H9 (cell line): ENCODE measurements at places on chromosomes 5 and 9. TPM values are rescaled to one million over a fixed set of nuclear protein-coding genes. Genes with fewer than 3 reads are reported as not detected.

DNA sequence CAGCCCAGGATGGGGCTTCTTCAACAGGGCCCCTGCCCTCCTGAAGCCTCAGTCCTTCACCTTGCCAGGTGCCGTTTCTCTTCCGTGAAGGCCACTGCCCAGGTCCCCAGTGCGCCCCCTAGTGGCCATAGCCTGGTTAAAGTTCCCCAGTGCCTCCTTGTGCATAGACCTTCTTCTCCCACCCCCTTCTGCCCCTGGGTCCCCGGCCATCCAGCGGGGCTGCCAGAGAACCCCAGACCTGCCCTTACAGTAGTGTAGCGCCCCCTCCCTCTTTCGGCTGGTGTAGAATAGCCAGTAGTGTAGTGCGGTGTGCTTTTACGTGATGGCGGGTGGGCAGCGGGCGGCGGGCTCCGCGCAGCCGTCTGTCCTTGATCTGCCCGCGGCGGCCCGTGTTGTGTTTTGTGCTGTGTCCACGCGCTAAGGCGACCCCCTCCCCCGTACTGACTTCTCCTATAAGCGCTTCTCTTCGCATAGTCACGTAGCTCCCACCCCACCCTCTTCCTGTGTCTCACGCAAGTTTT lies 23.6 kb downstream of the PCDHGC5 start:
- DNase-seq = peak; percentile 97

DNA sequence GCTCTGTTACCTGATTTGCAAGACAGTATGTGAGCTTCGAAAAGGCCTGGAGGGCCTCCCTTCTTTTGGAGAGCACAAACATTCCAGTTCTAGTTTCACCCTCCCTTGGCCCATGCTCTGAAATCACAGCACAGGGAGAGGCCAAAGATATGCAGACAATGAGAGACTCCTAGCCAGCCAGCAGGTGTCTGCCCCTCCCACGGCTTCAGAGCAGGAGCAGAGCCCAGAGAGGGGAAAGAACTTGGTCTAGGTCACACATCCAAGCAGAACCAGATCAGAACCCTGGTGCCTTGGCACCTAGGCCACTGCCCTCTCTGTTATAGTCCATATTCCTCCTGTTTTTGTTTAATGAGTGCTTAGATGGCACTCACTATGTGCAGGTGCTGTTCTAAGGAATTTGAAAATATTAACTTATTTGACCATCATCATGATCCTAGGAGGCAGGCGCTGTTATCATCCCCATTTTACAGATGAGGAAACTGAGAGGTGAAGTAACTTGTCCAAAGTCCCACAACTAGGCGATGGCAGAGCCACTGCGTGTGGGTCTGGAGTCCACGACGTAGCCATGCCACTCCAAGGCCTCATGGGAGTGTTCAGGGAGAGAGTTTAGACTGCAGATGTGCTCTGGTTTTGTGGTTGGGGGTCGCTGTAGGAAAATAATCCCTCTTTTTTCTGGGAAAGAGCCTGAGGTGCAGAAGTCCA lies 27.2 kb downstream of the TMOD1 start:
- peak; percentile 76 for DNase-seq

DNA sequence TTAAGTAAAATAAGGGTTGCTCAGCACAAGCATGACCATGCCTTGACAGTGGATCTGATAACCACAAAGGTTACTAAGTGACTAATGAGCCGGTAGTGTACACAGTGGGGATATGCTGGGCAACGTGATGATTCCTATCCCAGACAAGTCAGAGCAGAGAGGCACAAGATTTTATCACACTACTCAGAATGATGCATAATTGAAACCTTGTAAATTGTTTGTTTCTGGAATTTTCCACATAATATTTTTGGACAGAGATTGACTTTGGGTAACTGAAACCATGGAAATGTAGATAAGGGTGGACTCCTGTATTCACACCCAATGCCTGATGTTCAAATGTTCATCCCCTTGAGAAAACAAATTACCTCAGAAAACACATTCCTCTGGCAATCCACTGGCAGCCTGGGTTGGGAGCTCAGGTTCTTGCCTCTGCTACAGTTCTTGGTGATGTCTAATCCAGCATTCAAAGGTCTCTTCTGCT lies 16.2 kb upstream of the ERAP1 start:
- DNase-seq = no peak

GRCh38 chr5:85017261-85017660 lies 632.6 kb upstream of the EDIL3 start:
- DNase-seq = no peak

DNA sequence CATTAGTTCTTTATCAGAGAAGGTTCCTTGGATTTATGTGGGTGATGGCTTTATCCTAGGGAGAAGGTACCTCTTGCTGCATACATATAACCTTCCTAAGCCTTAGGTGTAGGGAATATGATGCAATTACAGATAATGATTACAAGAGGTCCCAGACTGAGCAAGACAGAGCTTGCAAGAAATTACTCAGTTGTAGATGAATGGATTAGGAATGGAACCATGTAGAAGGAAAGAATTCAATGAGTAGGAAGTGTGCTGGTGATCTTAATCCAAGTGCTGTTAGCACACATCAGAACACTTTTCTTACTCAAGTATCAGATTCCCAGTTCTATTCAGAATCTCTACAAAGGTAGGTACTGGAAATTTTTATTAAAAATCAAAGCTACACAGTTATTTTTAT lies 2.5 kb downstream of the OR13F1 start:
- no peak for DNase-seq

Gene HMCN2
- total RNA-seq = 6.7 and 8.6 TPM in 2 replicates

Gene CDKN2A
- total RNA-seq = 0.35 TPM in 1 of 2 replicates, not detected in the other

DNA sequence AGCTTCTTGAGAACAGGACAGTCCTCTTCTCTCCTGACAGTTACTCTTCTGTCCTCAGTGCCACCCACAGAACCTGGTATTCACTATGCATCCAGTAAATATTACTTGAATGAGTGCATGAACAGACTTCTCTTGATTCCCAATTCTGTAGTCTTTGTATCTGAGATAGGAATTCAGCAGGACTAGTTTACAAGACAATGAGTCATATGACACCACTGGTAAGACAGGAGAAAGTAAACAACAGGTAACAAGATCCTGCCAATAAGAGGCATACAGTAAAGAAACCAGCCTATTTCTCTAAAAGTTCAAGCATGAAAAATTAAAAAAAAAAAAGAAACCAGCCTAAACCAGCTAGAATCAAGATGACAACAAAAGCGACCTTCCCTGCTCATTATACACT lies 6.2 kb downstream of the ZNF883 start:
- no peak for DNase-seq

GRCh38 chr5:172701291-172701656 lies 60.2 kb downstream of the NEURL1B start:
- no peak for DNase-seq

DNA sequence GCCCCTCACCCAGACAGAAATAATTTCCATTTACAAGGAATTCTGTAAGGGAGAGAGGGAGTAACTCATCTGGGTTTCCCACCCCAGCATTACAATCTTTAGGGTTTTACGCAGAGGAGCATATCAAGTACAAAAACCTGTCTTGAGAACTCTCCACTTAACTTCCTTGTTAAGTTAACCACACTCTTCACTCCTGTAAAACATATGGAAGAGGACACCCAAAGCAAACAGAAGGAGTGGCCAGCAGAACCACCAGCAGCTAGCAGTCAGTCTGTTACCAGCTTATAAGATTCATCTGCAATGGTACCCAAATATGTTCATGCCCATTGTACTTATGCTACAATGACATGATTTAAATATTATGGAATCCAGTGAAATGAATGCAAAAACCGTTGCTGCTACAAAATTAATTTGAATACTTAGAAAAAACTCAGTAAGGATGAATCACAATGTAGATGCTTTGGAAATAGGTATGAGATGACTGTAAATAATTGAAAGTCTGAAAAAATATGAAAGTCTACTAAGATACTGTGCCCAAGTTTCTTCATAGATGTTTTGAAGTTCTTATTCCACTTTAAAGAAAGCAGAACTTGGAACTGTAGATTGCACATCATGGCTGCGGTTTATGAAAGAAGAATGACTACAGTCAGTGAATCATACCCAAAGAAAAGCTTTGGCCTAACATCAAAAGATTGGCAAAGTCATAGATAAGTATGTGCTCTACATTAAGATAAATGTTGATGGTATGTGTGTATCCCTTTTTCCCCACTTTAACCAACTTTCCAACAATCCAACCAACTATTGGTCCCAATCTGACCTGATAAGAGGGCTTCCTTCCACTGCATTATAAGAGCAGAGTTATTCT lies 233.6 kb downstream of the ACTL7B start:
- no peak for DNase-seq

GRCh38 chr9:1510712-1511111 lies 460.6 kb downstream of the DMRT2 start:
- no peak for DNase-seq

DNA sequence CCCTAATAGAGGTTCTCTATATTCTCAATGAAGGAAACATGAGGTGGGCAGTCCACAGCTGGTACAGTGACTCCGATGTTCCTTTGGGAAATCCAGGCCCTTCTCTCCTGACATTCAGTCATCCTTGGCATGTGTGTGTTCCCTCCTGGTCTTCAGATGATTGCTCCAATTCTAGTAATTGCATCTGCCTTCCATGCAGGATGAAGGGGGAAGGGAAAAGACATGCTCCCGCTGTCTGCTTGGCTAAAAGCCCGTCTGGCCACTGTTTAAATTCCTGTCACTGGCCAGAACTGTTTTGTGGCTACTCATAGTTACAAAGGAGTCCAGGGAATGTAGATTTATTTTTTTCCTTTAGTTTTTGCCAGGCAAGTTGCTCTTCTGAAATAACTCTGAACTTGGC lies 65.0 kb downstream of the MAST4 start:
- DNase-seq = no peak

DNA sequence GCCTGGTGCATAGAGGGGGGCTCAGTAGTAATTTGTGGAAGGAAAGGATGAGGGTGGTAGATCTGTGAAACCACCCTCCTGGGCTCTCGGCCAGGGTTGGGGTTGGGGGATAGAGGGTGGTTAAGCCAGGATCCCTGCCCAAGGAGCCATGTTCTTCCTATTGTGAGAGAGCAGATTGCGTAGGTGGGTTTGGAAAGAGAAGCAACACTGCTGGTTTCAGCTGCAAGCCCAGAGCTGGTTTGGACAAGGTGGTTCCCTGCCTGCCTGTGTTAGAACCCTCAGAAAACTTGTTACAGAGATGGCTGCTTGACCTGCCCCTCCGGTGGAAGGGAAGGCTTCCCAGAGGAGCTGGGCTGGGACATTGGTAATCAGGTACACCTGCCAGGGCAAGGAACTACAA lies 131.2 kb upstream of the HAND1 start:
- DNase-seq = no peak

DNA sequence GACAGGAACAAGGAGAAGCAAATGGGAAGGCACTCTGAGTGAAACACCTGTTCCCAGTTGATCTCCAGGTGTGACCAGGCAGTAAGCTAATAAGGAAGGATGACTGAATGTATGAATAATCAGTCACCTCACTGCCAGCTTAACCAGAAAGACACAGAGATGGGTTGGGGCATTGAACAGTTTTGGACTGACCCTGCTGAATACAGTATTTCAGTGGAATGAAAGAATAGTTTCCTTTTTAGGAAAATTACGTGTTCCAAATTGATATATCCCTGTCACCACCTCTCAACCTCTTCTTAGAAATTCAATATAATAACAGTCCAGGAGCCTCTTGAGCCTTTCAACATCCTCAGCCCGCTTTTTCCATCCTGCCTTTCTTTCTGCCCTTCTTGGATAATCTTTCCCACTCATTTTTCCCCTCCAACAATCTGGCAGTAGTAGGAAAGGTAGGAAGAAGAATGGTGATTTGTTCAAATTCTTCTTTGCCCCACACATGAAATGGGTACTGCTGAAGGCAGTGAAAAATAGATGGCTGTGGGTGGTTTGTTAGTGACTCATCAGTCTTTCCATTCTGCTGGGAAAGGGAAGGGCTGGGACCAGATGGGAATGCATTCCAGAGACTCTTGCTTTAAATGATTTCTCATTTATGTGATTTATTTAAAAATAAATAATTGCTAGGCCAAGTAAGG lies 117.9 kb downstream of the ZSWIM6 start:
- no peak for DNase-seq

Gene TAF11L10
- not detected in 2 replicates for total RNA-seq

- no peak for DNase-seq
Measured at GRCh38 chr9:136160381-136160841, 41.7 kb upstream of the TMEM250 start.

DNA sequence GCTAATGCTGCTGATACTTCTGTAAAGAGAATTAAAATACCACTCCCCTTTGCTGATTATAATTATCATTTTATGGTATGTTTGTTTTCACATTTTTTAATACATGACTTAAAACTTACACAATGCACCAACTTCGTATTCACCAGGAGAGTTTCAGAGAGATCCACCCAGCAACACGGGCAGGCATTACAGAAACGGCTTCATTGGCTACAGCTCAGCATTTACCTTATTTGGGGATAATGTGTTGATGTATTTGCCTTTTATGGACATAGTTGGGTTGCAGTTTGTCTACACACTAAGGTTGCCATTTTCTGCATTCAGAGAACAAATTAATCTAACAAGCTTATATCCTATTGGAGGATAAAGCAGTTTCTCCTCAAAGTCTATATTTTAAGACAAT lies 423.6 kb downstream of the PRDM9 start:
- DNase-seq = no peak
